CD8-positive, alpha-beta T cell (primary cell): ENCODE measurements at places on chromosomes 2 and 18. TPM values are rescaled to one million over a fixed set of nuclear protein-coding genes. Genes with fewer than 3 reads are reported as not detected.

BUB1 gene
- 3.1 TPM for total RNA-seq

FAM124B gene
- total RNA-seq: not detected

LYPD6B gene
- total RNA-seq: not detected

MYL1 gene
- not detected for total RNA-seq

DSG1 gene
- not detected for total RNA-seq

SGO2 gene
- total RNA-seq: 0.69 TPM

PDCD1 gene
- 8.0 TPM for total RNA-seq

ACADL gene
- not detected for total RNA-seq

INHBB gene
- total RNA-seq: not detected

PSMD1 gene
- 33.9 TPM for total RNA-seq

MLPH gene
- total RNA-seq: not detected

CCL20 gene
- 2.3 TPM for total RNA-seq

SLC14A1 gene
- total RNA-seq: 3.0 TPM

EVX2 gene
- total RNA-seq: not detected

APOB gene
- not detected for total RNA-seq

GREB1 gene
- total RNA-seq: 0.25 TPM

C2orf78 gene
- total RNA-seq: not detected

CCDC141 gene
- 31.3 TPM for total RNA-seq
